ENCODE measurements at places on chromosomes 2 and 18. TPM values are rescaled to one million over a fixed set of nuclear protein-coding genes. Genes with fewer than 3 reads are reported as not detected.

DNA sequence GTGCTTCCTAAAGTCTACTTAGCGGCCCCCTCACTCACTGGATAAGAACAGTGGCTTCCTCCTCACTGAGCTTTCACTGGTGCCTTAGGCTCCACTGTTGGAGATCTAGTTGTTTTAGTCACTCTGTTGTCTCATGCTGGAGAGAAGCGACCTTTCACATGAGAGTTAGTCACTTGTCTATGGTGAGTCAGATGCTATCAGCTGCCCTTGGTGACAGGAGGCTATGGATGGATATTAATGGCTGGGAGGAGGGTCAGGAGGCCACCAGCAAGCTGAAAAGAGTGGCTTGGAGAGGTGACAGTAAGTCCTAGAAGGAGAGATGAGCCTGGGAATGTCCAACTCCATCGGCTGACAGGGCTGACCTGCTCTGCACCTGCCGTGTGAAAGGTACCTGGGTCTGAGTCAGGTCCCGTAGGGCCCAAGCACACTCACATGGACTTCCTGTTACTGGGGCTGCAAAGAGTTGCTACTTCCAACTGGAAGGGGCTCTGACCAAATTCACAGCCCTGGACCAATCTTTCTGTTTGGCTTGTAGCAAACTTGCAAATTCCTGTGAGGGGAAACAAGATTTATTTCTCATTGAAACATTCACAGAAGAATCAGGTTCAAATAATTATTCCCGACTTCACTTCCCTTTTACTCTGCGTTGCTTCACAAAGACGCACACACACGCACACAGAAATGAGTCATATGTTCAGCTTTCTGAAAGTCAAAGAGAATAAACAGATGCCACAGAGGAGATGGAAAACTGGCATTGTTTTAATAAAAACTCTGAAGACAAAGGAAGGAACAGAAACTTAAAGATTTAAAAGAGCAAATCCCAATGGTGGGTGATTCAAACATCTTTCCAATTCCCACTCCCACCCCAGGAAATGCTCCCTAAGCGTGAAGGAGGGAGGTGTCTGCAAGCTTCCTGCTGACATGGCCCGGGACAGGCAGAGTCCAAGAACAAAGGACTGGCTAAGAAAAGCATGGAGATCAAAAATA is 203.5 kb upstream of the TWIST2 start:
- no peak overlapping the region for H3K4me3 ChIP-seq
- no peaks in the 10 kb centered on the region for H3K4me1 ChIP-seq
- H3K36me3 ChIP-seq: no peaks in the 10 kb centered on the region
- H3K27me3 ChIP-seq: no peaks in the 10 kb centered on the region

- peaks cover 10% of the 10 kb centered on the region for H3K27me3 ChIP-seq
- no peaks in the 10 kb centered on the region for H3K4me1 ChIP-seq
- no peak for DNase-seq
- no peaks in the 10 kb centered on the region for H3K36me3 ChIP-seq
- H3K27ac ChIP-seq: no peak overlapping the region
- H3K4me3 ChIP-seq: no peak overlapping the region
Observed at GRCh38 chr2:32938934-32939333, 7.8 kb upstream of the LTBP1 start.

The CPO gene
- total RNA-seq: not detected

GRCh38 chr2:177000061-177000714 is 212.4 kb upstream of the HNRNPA3 start:
- peaks cover 3% of the 10 kb centered on the region for H3K36me3 ChIP-seq
- no peak for DNase-seq
- peaks cover 4% of the 10 kb centered on the region for H3K27me3 ChIP-seq

The STARD6 gene
- not detected for total RNA-seq

DNA sequence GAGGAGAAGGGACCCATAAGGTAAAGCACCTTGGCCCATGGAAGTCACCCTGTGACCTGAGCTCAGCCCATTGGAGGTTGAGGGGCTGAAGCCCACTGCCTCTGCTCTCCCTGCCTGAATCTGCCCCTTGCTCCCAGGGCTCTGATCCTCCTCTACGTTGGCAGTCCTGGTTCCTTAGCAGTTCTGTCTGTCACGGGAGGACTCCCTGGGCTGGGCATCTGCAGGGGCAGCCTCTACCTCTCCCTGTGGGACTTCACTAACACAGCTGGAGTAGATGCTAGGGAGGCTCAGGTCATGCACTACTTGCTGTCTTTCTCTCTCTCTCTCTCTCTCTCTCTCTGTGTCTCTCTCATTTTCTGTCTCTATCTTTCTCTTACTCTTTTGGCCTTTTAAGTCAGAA is 8.7 kb downstream of the GYPC start:
- no peak for DNase-seq
- H3K4me3 ChIP-seq: peak overlapping the region; percentile 17
- H3K27me3 ChIP-seq: no peaks in the 10 kb centered on the region
- peaks cover 84% of the 10 kb centered on the region for H3K4me1 ChIP-seq
- H3K27ac ChIP-seq: peak overlapping the region; percentile 94

The GKN2 gene
- not detected for total RNA-seq

GRCh38 chr2:85705680-85706039 is 11.5 kb downstream of the GNLY start:
- H3K4me1 ChIP-seq: peaks cover 58% of the 10 kb centered on the region
- peaks cover 2% of the 10 kb centered on the region for H3K36me3 ChIP-seq
- peaks cover 27% of the 10 kb centered on the region for H3K27me3 ChIP-seq
- no peak overlapping the region for H3K4me3 ChIP-seq
- H3K27ac ChIP-seq: peak overlapping the region; percentile 71

DNA sequence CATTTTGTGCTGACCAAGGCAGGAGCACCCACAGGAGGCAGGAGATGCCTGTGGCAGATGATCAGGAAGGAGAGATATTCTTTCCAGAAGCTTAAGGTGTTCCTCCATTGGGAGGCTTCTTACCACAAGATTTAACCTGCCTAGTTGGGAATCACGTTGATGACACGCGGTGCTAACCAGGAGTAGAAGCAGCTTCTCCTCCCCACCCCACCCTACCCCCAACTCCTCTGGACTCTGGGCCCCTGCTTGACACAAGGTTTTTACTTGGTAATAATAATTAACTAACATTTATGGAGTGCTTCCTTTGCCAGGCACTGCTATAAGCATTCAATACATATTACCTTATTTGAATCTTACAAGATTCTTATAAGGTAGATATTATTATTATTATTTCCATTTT is 62.5 kb upstream of the PAPOLG start:
- no peak for DNase-seq
- H3K36me3 ChIP-seq: no peaks in the 10 kb centered on the region
- H3K27me3 ChIP-seq: peaks cover 10% of the 10 kb centered on the region
- no peak overlapping the region for H3K27ac ChIP-seq
- no peaks in the 10 kb centered on the region for H3K4me1 ChIP-seq

- H3K27ac ChIP-seq: peak overlapping the region; percentile 78
- H3K4me3 ChIP-seq: peak overlapping the region; percentile 22
- no peak for DNase-seq
- peaks cover 7% of the 10 kb centered on the region for H3K36me3 ChIP-seq
Observed at GRCh38 chr2:72146347-72147302, 1.0 kb downstream of the CYP26B1 start.

The MEP1B gene
- total RNA-seq: not detected

- no peak overlapping the region for H3K4me3 ChIP-seq
- no peak for DNase-seq
- H3K27ac ChIP-seq: no peak overlapping the region
- H3K4me1 ChIP-seq: no peaks in the 10 kb centered on the region
Observed at GRCh38 chr2:105489168-105489878, 90.5 kb upstream of the FHL2 start.

The AQP12A gene
- not detected for total RNA-seq

DNA sequence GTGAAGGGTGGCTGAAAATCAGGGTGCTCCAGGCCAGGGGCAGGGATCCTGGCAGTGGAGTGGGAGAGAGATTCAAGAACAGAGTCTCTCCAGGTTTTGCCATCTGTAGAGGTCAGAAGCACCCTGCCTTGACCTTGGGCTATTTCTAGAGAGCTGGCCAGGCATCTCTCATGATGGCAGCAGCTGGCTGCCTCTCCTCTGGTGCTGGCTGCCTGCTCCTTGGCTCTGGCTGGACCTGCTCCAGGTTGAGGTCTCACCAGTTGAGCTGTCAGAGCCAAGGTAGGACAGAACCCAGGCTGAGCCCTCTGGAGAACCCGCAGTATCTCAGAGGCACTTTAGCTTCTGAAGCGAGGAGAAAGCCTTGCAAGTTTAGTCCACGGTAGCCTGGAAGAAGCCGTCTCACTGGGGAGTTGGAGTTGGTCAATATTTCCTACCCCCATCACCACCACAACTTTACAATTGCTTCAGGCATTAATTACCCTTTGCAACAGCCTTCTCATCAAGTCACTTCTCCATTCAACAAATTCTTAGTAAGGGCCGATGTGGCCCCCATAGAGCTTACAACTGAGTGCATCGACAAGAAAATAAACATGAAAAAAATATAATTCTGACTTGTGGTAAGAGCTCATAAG is 25.6 kb downstream of the GNLY start:
- H3K27me3 ChIP-seq: peaks cover 8% of the 10 kb centered on the region
- H3K4me3 ChIP-seq: no peak overlapping the region
- H3K27ac ChIP-seq: no peak overlapping the region
- H3K4me1 ChIP-seq: peaks cover 15% of the 10 kb centered on the region

The STEAP3 gene
- 0.06 TPM for total RNA-seq

DNA sequence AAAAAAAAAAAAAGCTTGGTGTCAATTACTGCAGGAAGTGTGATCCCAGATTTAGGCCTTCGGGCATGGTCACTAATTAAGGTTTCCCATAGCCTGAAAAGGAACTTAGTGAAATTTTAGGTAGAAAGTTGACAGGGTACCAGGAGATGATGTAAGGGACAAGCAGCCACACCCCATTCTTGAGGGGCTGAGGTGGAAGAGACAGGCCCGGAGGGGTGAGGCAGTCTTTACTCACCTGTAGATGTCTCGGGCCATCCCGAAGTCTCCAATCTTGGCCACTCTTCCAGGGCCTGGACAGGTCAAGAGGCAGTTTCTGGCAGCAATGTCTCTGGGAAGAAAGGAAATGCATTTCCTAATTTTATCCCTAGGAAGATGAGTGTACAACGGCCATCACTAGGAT is 94.3 kb downstream of the CLIP4 start:
- H3K4me1 ChIP-seq: peaks cover 4% of the 10 kb centered on the region
- no peaks in the 10 kb centered on the region for H3K36me3 ChIP-seq
- DNase-seq: no peak
- H3K27me3 ChIP-seq: no peaks in the 10 kb centered on the region
- no peak overlapping the region for H3K27ac ChIP-seq

DNA sequence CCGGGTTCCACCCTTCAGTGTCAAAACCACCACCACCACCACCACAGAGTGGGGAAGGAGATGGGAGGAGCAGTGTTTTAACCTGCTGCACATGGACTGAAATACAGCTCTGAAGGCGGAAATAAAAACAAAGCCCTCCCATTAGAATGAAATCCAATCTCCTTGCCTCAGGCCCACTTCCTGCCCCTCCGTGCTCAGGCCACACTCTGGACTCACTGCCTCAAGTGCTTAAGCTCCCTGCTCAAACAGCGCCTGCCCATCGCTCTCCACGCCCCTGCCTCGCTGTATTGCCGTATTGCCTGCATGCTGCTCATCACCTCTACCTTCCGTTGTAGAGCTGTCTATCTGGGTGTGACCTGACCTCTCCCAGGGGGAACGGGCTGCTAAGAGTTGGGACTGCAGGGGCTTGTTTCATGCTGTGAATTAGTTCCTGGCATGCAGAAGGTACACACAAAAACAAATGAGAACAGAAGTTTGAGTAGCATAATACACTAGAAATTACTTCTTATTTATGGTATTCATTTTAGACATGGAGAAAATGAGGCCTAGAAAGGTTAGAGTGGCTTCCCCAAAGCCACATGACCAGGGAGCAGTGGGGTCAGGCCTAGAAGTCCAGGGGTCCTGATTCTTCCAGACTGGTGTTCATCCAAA is 31.6 kb upstream of the NEB start:
- no peak for DNase-seq
- no peaks in the 10 kb centered on the region for H3K27me3 ChIP-seq
- no peak overlapping the region for H3K4me3 ChIP-seq
- H3K4me1 ChIP-seq: peaks cover 12% of the 10 kb centered on the region
- H3K27ac ChIP-seq: no peak overlapping the region
- peaks cover 1% of the 10 kb centered on the region for H3K36me3 ChIP-seq

DNA sequence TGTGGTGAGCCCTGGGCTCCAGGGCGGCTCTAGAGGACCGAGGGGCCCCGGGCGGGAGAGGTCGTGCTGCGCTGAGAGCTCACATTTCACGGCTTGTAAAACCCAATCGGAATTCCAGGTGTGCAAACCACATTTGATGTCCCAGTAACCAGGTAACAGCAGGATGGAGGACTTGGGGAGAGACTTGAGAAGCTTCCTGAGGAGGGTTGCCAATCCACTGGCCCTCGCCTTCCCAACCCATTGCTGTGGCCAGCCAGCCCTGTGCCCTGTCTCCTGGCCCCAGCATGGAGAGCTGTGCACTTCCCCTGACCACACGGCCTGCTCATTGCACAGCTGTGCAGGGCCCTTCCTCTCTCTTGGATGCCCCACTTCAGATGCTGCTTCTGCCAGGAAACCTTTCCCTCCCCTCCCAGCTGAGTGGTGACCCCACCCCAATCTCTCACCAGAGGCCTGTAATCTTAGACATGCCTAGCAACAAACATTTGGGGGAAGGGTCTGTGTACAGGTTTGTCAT is 39.6 kb downstream of the ASB1 start:
- H3K27me3 ChIP-seq: peaks cover 10% of the 10 kb centered on the region
- no peak overlapping the region for H3K4me3 ChIP-seq
- peaks cover 13% of the 10 kb centered on the region for H3K4me1 ChIP-seq
- peaks cover 5% of the 10 kb centered on the region for H3K36me3 ChIP-seq
- peak; percentile 2 for DNase-seq
- H3K27ac ChIP-seq: no peak overlapping the region

DNA sequence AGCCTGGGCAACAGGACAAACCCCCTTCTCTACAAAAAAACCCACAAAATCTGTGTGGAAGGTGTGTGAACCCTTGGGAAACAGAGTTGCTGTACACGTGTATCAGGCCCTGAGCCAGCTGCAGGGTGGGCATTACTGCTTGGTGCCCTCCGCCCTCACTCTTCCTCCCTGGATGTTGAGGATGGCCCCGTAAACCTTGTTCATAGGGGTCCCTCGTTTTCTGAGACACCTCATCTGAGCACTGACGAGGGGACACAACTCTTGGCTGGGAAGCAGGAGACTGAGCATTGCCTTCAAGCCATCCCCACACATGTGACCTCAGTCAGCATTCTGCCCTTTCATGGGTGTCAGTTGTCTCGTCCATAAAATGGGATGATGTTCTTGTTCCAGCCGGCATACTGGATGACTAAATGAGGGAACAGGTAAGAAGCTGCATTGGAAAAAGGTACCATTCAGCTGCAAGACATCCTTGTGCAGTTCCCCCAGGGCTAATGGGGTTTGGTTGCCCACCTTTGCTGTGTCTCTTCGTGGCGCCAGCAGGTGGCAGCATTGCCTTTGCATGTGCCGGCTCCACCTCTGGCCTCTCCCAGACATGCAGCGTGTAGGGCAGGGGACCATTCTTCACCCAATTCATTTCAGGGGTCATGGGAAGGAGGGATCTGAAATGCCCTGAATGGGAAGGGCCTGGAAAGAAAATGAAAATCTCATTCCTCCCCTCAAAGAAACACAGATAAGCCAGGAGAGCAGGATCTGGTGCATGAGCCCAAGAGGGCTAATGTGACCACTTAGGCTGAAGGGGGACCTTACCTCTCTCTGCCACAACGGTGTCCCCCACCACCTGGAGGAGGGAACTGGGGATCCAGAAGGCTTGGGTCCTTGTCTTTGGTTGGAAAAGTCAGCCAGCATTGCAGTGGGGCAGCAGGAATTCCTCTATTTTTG is 36.4 kb upstream of the HAAO start:
- peaks cover 16% of the 10 kb centered on the region for H3K4me1 ChIP-seq
- H3K27ac ChIP-seq: no peak overlapping the region
- H3K4me3 ChIP-seq: no peak overlapping the region
- H3K36me3 ChIP-seq: no peaks in the 10 kb centered on the region

- DNase-seq: no peak
- no peak overlapping the region for H3K27ac ChIP-seq
- peaks cover 65% of the 10 kb centered on the region for H3K36me3 ChIP-seq
- H3K27me3 ChIP-seq: no peaks in the 10 kb centered on the region
Observed at GRCh38 chr18:13026583-13027270, 35.6 kb downstream of the CEP192 start.

- no peaks in the 10 kb centered on the region for H3K4me1 ChIP-seq
- H3K27me3 ChIP-seq: peaks cover 3% of the 10 kb centered on the region
Observed at GRCh38 chr2:72106978-72107377, 40.7 kb downstream of the CYP26B1 start.
